ENCODE measurements at places on chromosomes 5 and 9. TPM values are rescaled to one million over a fixed set of nuclear protein-coding genes. Genes with fewer than 3 reads are reported as not detected.

DNA sequence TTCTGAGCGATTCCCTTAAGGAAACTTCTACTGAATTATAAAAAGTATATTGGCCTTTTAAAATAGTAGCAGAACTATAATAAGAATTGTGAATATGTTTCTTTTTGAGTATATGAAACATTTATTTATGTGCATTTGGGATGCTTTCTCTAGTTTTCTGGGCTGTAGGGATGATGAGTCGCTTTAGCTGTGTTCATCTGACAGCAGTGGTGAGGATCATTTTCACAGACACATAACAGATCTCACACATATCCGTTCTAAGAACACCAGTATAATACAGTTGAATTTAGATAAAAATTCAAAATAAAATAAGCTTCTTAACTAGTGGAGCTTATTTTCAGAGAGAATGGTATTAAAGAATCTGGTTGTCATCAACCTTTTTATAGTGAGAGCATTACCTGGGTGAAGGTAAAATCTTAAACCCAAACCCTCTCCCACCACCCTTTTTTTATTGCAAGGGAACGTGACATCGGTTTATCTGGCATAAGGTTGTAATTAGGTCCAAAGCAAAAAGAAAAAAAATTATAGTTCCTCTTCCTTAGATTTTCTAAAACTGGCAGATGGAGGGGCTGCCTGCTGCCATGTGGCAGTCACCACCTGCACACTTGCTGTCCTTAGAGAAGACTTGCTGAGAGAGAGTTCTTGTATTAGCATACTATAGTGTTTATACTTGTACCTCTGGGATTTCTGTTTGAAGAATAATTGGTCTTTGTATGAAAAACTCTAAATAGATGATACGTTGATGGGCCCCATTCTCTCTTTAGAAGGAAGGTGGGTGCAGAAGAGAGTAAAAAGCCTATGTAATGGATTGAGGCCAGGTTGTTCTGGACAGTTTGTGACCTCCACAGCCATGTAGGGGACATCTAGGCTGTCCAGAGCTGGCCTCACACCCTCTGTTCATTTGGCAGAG is 86.8 kb downstream of the CAMK4 start:
- no peaks in the 10 kb centered on the region for H3K27me3 ChIP-seq
- no peaks in the 10 kb centered on the region for H3K36me3 ChIP-seq
- H3K4me3 ChIP-seq: peak overlapping the region; percentile 25
- H3K27ac ChIP-seq: no peak overlapping the region

DNA sequence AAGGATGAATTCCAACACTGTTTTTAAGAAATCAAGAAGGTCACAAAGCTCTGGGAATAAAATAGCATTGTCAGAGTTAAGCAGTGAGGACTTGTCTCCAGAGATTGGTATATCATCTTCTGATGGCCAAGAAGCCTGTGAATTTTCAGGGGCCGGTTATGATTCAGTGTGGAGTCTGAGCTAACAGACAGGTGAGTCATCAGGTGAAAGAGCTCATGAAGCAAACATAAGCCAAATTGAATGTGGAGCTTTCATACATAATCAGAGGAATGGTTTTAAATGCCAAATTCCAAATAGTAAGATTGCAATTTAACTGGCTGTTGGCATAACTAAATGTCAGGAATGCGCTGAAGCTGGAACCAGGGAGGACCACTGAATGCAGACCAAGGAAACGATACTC is 494.2 kb downstream of the MTRR start:
- no peaks in the 10 kb centered on the region for H3K4me1 ChIP-seq
- H3K27me3 ChIP-seq: no peaks in the 10 kb centered on the region
- no peak overlapping the region for H3K4me3 ChIP-seq
- no peak overlapping the region for H3K27ac ChIP-seq
- DNase-seq: no peak

DNA sequence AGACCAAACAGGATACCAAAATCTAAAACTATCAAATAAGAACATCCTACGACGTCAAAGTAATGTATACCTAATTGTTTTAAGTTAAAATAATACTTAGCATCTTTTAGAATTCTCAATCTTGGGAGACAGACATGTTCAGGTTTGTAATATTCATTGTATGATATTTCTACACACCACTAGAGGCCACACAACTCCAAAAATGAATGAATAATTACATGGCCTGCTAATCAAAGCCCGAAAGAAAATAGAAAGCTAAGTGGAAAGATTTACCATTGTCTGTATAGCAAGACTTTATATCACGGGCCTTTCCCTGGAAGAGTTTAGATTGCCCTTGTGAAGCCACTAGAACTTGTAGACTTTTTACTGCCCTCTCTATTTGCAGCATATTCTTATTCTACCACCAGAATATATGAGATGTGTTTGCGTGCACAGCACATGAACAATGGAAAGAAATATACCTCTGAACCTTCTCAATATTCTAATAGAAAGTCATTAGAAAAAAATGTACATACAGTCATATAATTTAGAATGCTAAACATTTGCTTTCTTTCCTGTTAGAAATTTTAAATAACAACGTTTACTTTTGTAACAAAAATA is 380.1 kb upstream of the NUDT12 start:
- H3K27me3 ChIP-seq: no peaks in the 10 kb centered on the region
- no peak overlapping the region for H3K4me3 ChIP-seq
- no peak for DNase-seq
- H3K27ac ChIP-seq: no peak overlapping the region
- no peaks in the 10 kb centered on the region for H3K36me3 ChIP-seq

DNA sequence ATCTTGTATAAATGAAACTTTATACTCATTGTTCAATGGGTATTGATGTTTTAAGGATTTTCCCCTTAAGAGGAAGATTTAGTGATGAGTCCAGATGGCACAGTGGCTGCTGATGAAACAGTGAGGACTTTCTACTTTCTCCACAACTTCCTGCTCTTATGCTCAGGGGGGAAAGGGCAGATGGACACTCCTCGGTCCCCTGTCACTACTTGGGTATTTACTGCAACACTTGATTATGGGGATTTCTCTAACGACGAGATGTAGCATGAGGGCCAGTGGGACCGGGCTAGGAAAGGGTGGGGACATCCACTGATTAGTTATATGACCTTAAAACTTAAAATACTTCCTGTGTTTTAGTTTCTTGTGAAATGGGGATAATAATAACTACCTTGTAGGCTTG is 146.1 kb upstream of the HMHB1 start:
- H3K4me3 ChIP-seq: no peak overlapping the region
- no peak for DNase-seq
- no peak overlapping the region for H3K27ac ChIP-seq
- H3K4me1 ChIP-seq: peaks cover 4% of the 10 kb centered on the region
- H3K36me3 ChIP-seq: no peaks in the 10 kb centered on the region

AQP3 gene
- 17.8 TPM for total RNA-seq

GRCh38 chr5:131369558-131369957 is 105.7 kb downstream of the CDC42SE2 start:
- no peaks in the 10 kb centered on the region for H3K27me3 ChIP-seq
- H3K27ac ChIP-seq: peak overlapping the region; percentile 93
- peaks cover 92% of the 10 kb centered on the region for H3K4me1 ChIP-seq

GRCh38 chr5:175920231-175920811 is 47.8 kb downstream of the THOC3 start:
- no peaks in the 10 kb centered on the region for H3K27me3 ChIP-seq
- no peak overlapping the region for H3K27ac ChIP-seq
- no peak for DNase-seq
- H3K36me3 ChIP-seq: peaks cover 5% of the 10 kb centered on the region
- no peak overlapping the region for H3K4me3 ChIP-seq

DNA sequence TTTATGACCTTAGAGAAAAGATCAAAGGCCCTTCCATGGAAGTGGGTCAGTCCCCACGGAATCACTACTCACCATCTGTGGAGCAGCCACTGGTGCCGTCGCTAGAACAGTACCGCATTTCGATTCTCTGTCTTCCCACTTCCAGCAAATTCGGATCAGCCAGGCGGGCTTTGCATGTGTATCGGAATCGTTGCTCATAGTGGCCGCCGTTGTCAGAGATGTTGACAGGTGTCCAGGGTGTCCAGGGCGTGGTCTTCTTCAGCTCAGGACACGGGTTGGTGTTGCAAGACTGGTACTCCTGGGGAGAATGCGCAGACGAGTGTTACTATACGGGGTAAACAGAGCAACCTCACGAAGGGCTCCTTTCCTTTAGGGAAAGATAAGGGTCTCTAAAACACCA is 479.5 kb downstream of the SEMA5A start:
- no peak overlapping the region for H3K4me3 ChIP-seq
- no peak overlapping the region for H3K27ac ChIP-seq
- DNase-seq: no peak
- no peaks in the 10 kb centered on the region for H3K4me1 ChIP-seq

TBCA gene
- 163 TPM for total RNA-seq

DNA sequence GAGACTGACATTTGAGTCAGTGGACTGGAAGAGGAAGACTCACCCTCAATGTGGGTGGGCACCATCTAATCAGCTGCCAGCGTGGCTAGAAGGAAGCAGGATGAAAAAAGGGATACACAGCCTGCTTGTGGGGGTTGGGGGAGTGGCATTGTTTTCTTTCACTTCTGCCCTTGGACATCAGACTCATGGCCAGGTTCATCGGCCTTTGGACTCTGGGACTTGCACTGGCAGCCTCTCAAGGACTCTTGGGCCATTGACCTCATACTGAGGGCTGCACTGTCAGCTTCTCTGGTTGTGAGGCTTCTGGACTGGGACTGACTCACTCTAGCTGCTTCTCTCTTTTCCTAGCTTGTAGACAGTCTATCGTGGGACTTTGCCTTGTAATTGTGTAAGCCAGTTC is 374.9 kb downstream of the TLE1 start:
- H3K27me3 ChIP-seq: no peaks in the 10 kb centered on the region
- H3K4me1 ChIP-seq: no peaks in the 10 kb centered on the region
- no peak overlapping the region for H3K27ac ChIP-seq
- no peaks in the 10 kb centered on the region for H3K36me3 ChIP-seq
- DNase-seq: no peak
- H3K4me3 ChIP-seq: no peak overlapping the region

GRCh38 chr5:69454460-69455249 is 37.9 kb upstream of the OCLN start:
- no peak for DNase-seq
- H3K4me1 ChIP-seq: no peaks in the 10 kb centered on the region
- H3K27me3 ChIP-seq: no peaks in the 10 kb centered on the region

DNA sequence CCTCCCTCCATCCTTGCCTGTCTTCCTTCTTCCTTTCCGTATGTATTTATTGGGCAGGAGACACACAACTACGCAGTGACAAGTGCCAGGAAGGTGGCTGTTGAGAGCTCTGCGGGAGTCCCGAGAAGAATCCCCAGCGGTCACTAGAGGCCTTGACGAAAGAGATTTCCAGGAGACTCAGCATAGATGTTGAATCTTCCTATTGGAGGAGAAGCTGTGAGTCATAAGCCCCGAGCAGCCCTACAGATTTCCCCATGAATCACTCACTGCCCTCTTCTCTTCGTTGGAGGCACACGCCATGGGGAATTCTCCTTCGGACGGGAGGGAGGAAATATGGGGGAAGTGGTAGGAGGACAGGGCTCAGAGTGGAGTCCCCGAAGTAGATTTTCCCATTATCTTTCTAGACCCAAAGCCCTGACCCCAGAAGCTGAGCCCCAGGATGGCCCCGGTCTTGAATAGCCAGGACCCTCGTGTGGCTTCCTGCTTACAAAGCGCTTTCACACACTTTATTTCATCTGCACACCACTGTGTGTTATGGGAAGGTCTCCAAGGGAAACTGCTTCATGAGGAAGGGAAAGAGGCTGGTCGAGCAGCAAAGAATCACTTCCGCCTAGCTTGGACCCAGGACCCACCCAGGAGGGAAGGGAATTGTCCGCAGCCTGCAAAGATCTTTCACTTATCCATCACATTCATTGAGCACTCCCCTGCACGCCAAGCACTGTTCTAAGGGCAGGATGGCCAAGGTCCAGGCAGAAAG is 12.7 kb downstream of the DUSP1 start:
- no peaks in the 10 kb centered on the region for H3K4me1 ChIP-seq
- no peaks in the 10 kb centered on the region for H3K27me3 ChIP-seq
- H3K4me3 ChIP-seq: no peak overlapping the region
- DNase-seq: no peak
- H3K27ac ChIP-seq: no peak overlapping the region

PTGS1 gene
- total RNA-seq: 0.17 TPM

GABRA1 gene
- not detected for total RNA-seq

DNA sequence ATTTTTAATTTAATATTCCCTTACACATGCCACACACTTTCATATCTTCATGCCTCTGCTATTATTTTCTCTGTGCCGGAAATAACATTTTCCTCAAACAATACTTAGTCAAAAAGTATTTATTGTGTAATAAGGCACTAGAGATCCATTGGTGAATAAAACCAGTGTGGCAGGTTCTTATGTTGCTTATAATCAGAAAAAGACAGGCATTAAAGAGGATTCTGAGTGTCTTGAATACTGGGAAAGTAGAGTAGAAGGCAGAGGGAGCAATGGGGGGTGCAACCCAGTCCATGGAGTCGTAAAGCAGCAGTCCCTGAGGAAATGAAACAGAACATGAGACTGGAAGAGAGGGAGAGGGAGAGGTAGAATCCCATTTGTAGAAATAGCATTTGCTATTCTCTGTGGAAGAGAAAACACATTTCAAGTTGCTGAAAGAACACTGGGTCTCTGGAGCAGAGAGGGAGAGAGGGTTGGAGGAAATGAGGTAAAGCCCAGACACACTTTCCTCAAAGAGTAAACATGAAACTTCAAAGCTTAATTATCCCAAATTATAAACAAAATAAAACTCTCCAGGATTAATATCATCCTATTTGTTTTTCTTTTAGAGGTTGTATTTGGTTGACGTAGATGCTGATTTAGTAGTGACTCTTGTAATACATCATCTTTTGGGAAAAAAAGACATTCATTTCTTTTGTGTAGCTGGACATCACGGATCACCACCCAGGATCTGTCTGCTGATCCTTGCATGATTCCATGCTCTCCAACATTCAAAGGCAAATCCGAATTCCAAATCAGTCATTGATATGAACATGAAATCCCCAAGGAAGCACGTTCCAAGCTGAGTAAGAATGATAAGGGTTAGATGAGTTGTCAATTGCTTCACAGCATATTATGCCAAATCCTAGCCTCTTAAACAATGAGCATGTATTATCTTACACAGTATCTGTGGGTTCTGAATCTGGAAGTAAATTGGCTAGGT is 37.4 kb upstream of the GRAMD2B start:
- no peak for DNase-seq
- H3K4me3 ChIP-seq: no peak overlapping the region
- H3K27ac ChIP-seq: no peak overlapping the region

- H3K4me3 ChIP-seq: no peak overlapping the region
- no peaks in the 10 kb centered on the region for H3K27me3 ChIP-seq
- H3K4me1 ChIP-seq: no peaks in the 10 kb centered on the region
- no peak for DNase-seq
Observed at GRCh38 chr5:143931476-143931875, 119.5 kb downstream of the HMHB1 start.

RGP1 gene
- 32.5 TPM for total RNA-seq

LCN9 gene
- total RNA-seq: not detected
